ENCODE measurements at places on chromosomes 12 and 14.
A peak's percentile ranks its signal among the peaks of the same experiment; 100 is the strongest.

DNA sequence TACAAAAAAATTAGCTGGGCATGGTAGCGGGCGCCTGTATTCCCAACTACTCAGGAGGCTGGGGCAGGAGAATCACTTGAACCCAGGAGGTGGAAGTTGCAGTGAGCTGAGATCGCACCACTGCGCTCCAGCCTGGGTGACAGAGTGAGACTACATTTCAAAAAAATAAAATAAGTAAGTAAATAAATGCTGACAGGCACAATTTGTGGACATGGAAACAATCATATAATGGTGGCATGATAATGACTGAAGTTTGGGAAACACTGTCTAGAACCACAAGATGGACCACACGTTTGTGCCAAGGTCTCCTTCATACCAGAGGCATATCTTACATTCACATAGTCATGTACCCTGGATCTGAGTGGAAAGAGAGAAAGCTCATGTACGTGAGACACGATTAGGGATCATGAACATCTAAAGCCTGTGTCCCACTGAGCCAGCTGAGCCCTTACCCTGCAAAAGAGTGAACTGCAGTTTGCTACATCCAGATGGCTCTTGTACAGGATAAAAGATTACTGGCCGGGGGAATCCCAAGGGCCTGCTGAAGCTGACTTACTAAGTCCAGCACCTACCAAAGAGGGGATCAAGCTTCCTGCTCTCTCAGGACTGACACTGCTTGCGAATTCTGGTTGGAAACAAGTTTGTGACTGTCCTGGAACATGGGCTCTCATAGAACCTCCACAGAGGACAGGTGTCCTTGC lies 62.9 kb downstream of the TRAFD1 start:
- no peak for DNase-seq

DNA sequence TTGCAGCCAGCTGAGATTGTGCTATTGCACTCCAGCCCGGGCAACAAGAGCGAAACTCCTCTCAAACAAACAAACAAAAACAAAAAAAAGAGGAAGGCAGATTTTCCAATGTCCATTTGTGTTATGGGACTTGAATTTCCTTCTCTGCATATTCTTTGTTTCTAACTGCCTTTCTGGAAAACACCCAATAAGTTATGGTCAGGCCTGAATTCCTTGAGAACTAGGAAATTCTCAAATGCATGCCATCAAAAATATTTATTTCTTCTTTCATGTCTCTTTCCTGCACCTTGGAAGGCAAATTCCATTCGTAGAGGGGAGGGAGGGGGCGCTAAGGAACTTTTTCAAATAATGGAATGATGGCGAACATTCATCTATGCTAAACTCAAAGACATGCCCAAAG lies 117.6 kb upstream of the TMCC3 start:
- DNase-seq, result no peak

DNA sequence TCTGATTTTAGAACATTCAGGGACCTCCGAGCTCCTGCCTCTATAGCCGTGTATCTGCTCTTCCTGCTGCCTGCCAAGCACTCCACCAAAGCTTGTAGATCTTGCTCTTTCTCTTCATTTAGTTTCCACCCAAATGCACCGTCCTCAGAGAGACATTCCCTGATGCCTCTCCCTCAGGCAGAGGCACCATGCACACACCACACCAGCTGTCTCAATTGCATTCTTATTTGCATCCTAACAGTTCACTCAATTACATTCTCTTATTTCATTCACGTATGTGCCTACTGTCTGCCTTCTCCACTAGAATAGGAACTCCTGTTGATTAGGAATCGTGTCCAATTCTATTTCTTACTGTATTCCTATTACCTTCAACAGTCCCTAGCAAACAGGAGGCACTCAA lies 845.4 kb upstream of the TMEM132C start:
- DNase-seq, result no peak

- no peak for DNase-seq
Measured at GRCh38 chr12:13390918-13391317, 194.4 kb downstream of the EMP1 start.

DNA sequence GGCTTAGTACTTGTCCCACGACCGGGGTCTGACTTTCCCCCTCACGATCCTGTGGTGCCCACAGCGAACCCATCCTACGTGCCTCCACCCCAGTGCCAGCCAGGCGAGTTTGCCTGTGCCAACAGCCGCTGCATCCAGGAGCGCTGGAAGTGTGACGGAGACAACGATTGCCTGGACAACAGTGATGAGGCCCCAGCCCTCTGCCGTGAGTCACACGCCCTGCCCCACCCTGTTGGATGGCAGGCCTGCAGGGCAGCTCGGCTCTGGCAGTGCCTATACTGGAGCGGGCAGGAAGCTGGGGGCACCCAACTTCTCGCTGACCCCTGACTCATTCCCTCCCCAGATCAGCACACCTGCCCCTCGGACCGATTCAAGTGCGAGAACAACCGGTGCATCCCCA lies 18.3 kb upstream of the LRP1-AS start:
- no peak for DNase-seq

GRCh38 chr12:124750149-124750656 lies 113.5 kb downstream of the SCARB1 start:
- DNase-seq, result no peak

DNA sequence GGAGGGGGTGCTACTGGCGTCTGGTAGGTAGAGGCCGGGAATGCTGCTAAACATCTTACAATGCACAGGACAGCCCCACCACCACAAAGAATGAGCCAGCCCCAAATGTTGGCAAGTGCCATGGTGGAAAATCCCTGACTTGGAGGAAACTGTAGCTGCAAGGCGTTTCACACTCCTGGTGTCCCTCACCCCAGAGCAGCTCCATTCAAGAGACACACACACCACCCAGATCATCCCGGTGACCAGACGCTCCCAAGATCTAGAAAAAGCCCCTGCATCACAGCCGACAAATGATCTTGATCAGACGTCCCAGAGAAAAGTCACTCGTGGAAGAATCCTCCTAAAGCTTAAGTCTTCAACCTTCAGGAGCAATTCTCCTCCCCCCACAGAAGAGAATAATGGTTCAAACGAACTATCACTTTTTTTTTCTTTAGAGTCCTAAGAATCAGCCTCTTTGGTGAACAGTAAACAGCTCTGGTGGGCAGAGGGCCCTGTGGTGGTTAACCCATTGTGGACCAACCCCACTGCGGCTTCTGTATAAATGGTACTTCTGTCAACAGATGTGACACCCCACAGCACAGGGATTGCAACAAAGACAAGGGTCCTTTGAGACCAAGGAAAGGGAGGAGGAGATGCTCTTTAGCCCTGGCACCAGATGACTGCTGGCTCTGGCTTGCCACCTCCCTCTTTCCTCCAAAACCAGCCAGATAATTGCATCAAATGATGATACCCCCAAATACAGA lies 2.7 kb downstream of the GLTP start:
- DNase-seq, result no peak

- DNase-seq, result no peak
Measured at GRCh38 chr14:24298892-24299254, 707 bp downstream of the DHRS1 start.

GRCh38 chr12:19799895-19800602 lies 360.8 kb downstream of the AEBP2 start:
- DNase-seq, result no peak

- DNase-seq, result no peak
Measured at GRCh38 chr12:67752226-67752732, 103.7 kb downstream of the DYRK2 start.

GRCh38 chr14:56995010-56995409 lies 184.7 kb upstream of the OTX2 start:
- DNase-seq, result no peak

GRCh38 chr12:106030210-106031071 lies 108.3 kb downstream of the NUAK1 start:
- DNase-seq, result no peak

DNA sequence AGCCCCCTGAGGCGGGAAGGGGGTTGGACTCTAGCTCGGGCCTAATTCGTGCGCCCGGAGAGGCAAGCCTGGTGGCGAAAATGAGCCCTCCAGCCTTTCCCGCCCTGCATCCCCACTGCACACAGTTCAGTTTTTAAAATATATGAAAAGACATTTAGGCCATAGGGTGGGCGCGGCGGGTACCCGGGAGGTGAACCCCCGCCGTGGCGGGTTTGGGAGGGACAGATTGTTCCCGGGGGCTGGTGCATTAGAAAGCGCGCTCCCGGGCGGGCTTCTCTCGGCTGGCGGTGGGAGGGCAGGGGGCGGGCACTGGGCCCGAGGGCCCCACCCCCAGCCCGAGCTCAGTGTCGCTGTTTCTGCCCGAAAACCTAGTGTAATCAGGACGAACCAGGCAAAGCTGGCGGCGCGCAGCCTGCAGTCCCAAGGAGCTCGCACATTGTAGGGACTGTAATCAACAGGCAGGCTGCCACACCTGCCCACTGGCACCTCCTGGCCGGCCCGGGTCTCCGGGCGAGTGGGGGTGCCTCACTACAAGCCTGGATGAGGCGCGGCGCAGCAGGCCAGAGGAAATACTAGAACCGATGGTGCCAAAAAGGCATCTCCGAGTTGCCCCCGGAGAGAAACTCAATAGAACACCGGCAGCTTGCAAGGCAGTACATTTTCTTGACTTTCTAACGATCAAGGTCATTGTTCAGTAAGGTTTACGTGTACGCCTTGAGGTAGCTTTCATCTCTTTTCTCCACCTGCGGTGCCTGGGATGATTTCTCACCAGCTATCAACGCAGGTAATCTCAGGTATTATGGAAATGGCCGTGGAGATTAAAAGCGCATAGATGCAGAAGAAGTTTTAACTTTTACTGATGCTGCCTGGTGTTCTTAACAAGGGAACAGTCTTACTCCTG lies 764 bp upstream of the SPTB start:
- DNase-seq, result peak; percentile 24

GRCh38 chr12:5535541-5535940 lies 103.6 kb downstream of the NTF3 start:
- DNase-seq, result no peak

DNA sequence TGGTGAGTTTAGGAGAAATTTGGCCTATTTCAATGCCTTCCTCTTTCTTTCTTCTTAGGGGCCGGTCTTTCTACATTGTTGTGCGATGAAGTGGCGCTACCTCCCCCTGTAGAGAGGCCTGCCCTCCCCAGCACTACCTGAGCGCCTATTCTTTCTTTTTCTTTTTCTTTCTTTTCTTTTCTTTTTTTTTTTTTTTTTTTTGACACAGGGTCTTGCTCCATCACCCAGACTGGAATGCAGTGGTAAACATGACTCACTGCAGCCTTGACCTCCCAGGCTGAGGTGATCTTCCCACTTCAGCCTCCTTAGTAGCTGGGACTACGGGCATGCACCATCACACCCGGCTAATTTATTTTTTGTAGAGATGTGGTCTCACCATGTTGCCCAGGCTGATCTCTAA lies 136.1 kb upstream of the MAX start:
- no peak for DNase-seq

GRCh38 chr14:63375769-63376168 lies 57.0 kb upstream of the GPHB5 start:
- DNase-seq, result no peak

DNA sequence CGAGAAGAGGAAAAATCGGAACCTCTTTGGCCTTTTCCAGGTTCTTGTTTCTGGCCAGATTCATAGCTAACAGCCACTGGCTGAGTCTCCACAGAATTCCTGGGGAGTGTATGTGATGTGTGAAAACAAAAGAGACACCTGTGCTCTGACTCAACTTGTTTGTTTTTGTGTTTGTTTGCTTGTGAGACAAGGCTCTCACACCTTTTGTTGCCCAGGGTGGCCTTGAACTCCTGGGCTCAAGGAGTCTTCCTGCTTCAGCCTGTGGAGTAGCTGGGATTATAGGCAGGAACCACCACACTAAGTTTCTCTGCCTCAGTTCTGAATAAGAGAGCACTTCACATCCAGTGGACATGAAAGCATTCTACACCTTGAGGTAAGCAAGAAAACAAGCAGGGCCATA lies 22.7 kb downstream of the MFAP5 start:
- no peak for DNase-seq

DNA sequence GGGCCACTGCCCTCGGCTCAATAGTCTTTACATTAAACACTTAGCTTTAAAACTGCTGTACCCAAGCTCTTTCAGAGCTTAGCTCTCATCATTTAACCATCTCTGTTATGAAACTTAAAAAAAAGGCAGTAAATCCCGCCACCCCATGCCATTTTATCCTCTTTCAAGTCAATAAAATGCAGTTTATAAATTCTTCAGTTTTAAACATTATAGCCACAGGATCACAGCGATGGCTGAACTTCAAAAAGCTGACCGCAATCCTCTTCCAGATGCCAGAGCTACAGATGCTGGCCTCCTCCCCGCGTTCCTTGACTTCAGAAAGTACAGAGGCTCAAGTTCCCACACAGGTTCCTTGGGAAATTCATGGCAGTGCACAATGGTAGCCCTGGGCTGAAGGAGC lies 4.2 kb downstream of the OR10G3 start:
- DNase-seq, result no peak

GRCh38 chr14:39847194-39847593 lies 415.0 kb upstream of the FBXO33 start:
- DNase-seq, result no peak

- no peak for DNase-seq
Measured at GRCh38 chr14:23877538-23878180, 75.9 kb upstream of the DHRS4 start.

GRCh38 chr14:99627100-99627499 lies 17.8 kb upstream of the HHIPL1 start:
- no peak for DNase-seq

DNA sequence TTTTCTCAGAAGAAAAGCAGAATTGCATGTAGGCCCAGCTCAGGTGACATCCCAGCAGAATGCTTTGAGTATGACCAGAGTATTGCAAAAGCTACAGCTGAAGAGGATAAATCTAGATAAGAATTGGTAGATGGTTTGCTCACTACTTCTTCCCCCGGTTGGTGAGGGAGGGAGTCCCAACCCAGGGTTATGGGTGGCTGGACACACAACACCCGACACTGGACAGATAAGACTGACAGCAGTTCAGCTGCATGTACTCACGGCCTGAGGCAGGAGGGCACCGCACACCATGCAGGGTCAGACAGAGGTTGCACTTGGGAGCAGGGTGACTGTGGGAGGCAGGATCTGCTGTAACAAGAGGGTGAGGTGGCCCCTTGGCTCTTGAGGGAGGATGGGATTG lies 1.7 kb upstream of the CLEC4C start:
- DNase-seq, result no peak

- no peak for DNase-seq
Measured at GRCh38 chr12:9731797-9732196, 1.1 kb downstream of the CLECL1 start.

- DNase-seq, result no peak
Measured at GRCh38 chr12:41184864-41185263, 3.3 kb upstream of the PDZRN4 start.

- DNase-seq, result peak; percentile 1
Measured at GRCh38 chr12:53543539-53543938, 36.3 kb upstream of the NPFF start.

GRCh38 chr14:66009089-66009488 lies 477.1 kb upstream of the CCDC196 start:
- no peak for DNase-seq

DNA sequence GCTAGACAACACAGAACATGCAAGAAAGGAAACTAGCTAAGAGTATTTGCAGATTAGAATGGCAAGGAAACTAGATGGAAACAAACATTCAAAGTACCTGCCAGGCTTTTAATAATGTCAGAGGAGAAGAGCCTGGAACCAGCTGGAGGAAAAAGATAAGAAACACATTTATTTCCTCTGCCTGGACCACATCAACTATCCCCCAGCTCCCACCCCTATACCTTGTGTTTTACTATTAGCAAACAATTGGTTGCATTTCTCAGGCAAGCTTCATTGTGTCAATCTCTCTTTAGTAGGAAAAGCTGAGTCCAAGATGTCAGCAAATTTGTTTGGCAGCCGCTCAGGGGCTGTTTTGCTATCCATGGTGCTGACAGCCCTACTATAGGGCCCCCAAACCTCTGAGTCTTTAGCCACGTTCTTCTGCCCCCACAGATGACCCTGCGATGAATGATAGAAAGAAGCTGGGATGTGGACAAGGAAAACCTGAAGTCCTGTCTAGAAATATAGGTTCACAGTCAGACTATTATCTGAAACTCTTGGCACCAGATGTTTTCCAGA lies 11.6 kb upstream of the SYNDIG1L start:
- no peak for DNase-seq

Data from activated T-helper 1 cell treated with Interleukin-2 at 50 U/mL for 16 hours (primary cell).